SK-N-SH treated with all-trans-retinoic acid at 6 μM for 48 hours (cell line): ENCODE measurements at places on chromosomes 2 and 18.

DNA sequence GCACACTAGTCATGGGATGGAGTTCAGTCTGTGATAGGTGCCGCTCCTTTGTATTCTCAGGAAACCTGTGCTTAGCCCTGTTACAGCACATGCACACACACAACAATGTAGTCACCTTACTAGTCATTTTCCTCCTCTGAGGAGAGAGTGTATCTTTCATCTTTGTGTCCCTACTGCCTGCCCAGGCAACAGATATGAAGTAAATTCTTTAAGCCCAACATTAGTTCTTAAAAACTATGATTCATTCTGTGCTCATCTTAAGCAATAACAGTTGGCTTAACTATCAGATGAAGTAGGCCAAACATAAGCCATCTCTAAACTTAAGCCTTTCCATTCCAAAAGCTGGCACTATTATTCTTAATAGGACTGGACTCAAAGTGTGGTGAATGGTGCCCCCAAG is 186.5 kb downstream of the LNPK start:
- ATAC-seq, result no peak

DNA sequence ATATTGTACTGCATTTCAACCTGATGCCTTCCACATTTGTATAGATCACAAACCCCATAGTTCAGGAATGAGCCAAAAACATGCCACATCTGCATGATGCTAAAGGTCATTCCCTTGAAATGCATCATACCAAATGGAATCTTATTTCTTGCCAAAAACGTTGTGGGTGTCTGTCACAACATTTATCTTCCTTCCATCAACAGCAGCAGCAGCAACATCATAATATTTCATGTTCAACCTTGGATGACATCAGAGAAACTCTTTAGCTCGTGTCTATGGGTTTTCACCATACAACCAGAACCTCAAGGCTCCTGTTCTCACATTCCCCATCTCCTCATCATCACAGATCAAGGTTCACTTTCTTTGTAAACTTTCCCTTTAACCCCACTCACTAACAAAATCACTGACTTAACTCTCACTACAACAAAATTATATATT is 221.3 kb upstream of the CTAGE1 start:
- no peak for ATAC-seq

DNA sequence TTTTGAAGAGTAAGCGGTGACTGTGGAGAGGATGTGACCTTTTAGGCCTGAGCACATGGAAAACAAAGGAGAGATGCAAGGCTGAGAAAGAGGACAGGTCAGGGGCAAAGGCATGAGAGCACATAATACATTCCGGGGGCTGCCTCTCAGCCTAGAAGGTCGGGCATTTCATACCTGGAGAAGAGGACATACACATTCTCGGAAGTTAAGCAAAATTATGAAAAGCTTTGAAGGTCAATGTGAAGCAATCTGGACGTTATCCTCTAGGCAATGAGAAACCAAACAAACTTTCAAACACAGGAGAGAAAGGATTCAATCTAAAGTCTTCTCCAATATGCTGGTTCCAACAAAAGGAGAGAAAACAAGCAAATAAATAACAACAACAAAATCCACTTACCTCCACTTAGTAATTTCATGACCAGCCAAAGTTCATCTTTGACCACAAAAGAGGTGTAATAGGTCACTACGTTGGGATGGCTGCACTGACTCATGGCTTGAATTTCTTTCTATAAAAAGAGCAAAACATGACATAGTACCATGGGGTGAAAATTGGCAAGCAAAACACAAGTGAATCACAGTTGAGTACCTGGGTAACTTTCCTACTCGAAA is 80.4 kb downstream of the STK39 start:
- peak; percentile 53 for ATAC-seq

DNA sequence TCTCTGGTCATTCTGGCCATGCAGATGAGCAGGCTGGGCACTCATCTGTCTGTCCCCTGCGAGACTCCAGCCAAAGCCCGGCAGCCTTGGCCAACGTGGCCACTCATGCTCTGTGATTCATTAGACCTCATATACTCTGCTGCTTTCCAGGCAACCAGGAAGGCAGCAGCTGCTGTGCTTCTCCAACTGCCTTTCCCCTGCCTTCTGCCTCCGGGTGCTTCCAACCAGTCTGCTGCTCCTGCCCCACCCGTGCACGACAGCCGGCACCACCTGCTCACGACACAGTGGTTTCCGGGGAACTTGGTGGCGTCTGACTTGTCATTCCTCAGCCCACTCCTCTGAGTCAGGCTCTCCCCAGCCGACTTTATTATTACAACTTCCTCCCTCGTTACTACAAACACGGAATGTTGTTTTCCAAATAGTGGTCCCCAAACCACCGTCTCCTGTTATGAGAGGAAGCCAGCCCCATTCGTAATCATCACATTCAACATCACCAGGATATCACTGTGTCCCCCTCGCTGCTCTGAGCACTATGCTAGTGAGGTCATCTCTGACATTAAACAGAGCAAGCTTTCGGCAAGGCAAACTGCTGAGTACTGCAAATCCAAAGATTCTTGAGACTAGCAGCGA is 392.4 kb downstream of the ALK start:
- ATAC-seq, result no peak

DNA sequence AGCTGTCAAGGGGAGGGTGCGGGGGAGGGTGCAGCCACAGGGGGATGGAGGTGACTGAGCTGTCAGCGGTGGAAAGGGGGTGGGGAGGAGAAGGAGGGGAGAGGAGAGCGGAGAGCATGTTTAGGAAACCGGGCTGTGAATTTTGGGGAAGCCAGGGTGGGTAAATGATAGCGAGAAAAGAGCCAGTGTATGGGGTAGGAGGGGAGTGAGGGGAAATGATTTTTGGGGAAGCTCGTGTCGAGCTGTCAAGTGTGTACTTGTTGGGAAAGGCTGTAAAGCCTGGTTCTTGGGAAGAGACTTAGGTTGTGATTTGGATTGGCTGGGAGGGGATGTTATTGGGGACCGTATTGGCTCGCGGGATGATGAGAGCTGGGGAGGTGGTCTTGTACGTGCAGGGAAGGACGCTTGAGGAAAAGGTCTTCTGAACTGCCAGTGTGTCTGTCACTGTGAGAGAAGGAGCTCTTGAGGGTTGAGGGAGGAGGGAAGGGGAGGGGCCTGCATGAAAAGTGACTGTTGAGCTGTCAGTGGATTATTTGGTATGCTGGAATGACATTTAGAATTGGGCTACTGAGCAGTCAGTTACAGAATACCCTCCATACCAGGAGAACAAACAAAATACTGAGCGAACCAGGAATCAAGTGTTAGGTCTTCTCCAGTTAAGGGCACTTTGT is 1.0 kb downstream of the UBR3 start:
- ATAC-seq, result peak; percentile 35
